ENCODE measurements at places on chromosomes 6 and 20.

DNA sequence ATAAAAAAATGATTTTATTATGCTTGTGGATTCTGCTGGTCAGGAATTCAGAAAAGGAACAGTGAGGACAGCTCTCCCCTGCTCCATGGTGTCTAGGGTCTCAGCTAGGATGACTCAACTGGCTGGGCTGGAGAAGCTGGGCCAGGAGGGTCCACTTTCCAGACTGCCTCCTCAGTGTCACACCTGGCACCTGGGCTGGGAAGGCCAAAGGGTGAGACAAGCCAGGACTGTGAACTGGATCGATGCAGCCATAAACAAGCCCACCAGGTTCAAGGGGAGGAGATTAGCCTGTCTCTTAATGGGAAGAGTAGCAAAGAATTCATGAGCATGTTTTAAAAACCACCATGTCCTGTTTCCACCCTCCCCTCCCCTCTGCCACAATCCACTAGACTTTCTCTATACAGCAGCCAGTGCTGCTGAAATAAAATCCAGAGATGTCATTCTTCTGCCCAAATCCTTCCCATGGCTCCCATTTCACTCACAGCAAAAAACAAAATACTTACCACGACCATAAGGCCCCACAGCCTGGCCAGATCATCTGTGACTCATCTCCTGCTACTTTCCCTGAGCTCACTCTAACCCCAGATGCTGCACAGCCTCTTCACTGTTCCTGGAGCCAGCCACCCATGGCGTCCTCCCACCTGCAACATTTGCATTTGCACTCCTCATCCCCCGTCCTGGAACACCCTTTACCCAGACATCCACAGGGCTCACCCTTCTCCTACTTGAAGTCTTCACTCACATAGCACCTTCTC, 13.8 kb downstream of the SPTLC3 start:
- no peak for DNase-seq

GRCh38 chr20:22529150-22530019, 55.0 kb downstream of the FOXA2 start:
- no peak for DNase-seq

GRCh38 chr6:139479433-139480222, 105.2 kb upstream of the CITED2 start:
- no peak for DNase-seq

- DNase-seq, result no peak
Measured at GRCh38 chr6:83292900-83293843, 100.0 kb downstream of the RWDD2A start.
